ENCODE measurements at places on chromosomes 1 and 21. TPM values are rescaled to one million over a fixed set of nuclear protein-coding genes. Genes with fewer than 3 reads are reported as not detected.

GRCh38 chr21:15826147-15826780 is 96.5 kb downstream of the USP25 start:
- no peak for DNase-seq

- no peak for DNase-seq
Observed at GRCh38 chr1:185921636-185922035, 187.4 kb downstream of the HMCN1 start.

DNA sequence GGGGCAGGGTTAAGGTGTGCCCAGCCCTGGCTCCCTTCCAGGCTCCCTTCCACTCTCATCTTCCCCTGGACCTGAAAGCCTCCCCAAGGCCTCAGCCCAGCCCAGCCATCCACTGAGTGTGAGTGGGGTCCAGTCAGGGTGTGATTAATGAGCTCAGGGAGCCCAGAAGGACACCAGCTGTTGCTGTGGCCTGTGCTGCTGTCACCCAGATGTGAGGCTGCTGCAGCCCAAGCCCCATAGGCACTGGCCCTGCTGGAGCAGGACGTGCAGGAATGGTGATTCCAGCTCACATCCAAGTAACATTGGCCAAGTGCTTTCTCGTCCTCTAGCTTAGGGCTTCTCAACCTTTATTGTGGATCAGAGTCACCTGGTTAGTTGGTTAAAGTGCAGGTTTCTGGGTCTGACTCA is 77.6 kb downstream of the EPHB2 start:
- no peak for DNase-seq

DNA sequence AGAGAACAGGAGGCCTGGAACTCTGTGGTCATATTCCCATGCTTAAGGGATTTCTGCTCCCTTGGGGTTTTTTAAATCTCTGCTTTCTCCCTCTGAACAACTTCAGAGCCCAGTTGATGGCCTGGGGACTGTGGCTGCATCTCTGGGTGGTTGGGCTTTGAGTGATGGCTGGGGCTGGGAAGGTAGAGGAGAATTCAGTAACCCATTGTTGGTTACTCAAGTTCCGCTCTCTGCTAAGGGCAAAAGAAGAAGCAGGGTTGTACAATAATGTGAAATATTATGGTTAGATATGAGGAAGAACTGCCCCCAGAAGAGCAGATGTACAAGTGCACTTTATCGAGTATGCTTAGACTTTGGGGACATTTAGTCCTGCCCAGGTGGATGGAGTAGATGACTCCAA is 72.1 kb upstream of the CNTN2 start:
- no peak for DNase-seq

GRCh38 chr21:41648591-41649031 is 118.2 kb downstream of the RIPK4 start:
- no peak for DNase-seq

DNA sequence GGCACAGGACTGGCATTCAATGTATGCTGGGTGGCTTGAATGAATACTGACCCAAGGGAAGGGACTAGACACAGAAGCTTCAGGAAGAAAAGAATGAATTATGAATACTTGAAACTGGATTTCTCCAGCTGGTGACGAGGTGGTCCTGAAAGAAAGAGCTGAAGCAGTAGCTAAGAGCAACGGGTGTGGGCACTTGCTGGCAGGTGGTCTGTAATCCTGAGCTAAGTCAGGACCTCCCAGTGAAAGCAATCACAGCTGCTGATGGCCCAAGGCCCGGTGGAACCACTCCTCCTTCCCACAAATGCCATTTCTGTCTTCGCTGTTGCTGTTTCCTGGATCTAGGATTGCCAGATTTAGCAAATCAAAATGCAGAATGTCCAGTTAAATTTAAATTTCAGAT is 47.0 kb downstream of the NEK2 start:
- DNase-seq = no peak

DNA sequence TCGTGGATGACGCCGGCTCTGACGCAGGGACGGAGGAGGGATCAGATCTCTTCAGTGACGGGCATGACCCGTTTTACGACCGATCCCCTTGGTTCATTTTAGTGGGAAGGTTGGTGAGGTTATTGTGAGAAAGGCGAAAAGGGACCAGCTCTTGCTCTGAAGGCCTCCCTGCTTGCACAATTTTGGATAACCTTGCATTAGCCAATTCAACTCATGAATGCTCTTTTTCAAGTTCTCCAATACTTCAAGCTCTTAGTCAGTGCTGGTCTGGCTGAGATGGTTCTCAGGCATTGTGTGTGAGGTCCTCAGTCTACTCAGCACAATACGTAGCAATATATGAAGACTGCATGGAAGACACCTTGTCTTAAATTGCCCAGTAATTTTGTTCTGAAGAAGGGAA is 72.6 kb upstream of the PGD start:
- DNase-seq = no peak

DNA sequence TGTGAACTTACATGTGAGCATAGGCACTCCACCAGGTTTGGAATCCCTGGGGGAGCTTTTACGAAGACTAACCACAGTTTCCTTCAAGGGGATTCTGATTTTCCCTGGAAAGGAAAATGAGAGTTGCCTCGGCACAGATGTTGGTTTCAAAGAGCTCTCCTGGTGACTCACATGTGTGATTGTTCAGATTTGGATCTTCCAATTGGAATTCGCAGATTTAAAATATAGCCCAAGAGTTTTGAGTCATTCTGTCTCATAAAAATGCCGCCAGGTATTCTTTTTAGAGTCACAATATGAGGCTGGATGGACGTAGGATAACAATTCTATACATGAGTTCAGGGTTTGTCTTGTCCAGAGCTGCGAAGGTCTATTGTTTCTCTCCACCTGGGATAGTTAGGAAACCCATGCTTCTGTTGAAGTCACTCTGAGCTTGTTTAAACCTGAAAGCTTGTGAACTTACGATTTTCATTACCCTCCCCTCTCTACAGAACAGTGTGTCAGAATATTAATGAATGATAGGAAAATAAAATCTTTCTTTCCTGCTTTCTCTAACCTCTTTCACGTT is 64.9 kb downstream of the TGFB2 start:
- DNase-seq = no peak

GRCh38 chr1:12594966-12595756 is 22.8 kb downstream of the DHRS3 start:
- no peak for DNase-seq

DNA sequence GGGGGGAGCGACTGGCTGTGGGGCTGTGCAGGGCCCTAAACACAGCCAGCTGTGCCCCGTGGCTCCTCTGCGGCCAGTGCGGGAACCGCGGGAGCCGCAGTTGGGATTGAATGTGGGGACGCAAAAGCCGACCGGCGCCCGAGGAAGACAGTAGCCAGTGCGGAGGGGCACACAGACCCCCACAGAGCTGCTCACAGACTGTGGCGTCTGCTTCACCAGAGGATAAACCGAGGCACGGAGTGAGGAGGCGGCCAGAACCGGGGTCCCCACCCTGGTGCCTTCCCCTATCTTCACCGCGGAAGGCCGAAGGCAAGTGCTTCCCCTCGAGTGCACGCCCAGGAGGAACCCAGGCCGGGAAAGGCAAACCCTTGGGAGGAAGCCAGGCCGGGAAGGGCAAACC is 8.7 kb upstream of the TMEM52 start:
- DNase-seq = no peak

- DNase-seq = no peak
Observed at GRCh38 chr1:57586842-57587241, 163.0 kb upstream of the DAB1 start.

DNA sequence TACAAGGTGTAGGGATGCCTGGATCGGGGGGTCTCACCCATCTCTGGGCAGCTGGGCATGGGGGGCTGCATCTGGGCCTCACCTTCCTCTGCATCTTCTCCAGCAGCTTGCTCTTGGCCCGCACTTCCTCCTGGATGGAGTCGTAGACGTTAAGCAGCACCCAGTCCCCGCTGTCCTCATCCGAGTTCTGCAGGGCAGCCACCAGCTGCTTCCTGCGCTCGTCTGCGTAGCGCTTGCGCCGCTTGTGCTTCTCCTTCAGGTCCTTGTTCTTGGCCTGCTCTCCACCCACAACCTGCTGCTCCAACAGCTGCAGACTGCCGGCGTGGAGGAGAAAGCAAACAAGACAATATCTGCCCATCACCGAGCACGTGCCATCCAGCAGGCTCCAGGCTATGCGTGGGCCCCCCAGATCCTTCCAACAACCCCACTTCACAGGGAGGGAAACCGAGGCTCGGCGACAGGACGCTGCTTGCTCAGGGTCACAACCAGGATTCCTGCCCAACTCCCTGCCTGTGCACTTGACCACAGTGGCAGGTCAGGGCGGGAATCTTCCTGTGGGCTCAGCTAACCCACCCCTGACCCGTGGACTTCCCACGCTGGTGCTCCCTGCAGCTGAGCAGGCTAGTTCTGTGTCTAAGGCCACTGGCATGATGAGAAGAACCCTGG is 21.5 kb upstream of the DDOST start:
- no peak for DNase-seq

DNA sequence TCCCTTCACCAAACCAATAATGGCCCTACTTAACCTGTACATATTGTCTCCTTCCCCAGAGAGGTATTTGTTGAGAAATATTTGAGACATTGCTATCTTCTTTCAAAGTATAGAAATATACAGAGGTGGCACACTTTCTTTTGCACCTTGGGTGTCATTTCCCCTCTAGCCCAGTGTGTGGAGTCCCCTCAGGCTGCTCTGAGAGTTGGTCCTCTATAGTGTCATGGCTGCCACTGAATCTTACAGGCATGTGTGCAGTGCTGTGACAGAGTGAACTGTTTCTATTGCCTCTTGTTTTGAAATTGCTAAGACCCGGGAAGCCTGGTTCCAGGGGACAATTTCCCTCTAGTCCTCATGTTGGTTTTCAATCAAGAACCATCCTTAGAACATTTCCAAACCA is 140.2 kb upstream of the KCNJ6 start:
- no peak for DNase-seq

GRCh38 chr1:47523835-47524215 is 86.0 kb downstream of the FOXD2 start:
- no peak for DNase-seq

- no peak for DNase-seq
Observed at GRCh38 chr1:41842993-41843755, 75.5 kb downstream of the HIVEP3 start.

DNA sequence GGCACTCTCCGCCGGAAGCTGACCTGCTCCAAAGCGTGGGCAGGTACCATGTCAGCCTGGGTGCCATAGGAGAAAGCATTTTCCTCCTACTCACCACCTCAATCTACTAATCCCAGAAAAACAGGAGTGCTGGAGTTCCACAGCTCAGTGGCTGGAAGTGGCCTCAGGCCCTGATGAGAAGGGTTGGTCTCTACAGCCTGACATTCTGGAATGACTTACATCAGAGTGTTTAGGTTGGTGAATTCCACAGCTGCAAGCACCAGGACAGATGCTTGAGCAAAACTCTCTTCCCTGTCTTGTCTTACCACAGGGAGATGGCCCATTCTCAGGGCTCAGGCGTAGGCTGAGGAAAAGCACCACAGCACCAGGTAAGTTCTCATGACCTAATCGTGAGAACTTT is 5.5 kb downstream of the SEC16B start:
- no peak for DNase-seq

DNA sequence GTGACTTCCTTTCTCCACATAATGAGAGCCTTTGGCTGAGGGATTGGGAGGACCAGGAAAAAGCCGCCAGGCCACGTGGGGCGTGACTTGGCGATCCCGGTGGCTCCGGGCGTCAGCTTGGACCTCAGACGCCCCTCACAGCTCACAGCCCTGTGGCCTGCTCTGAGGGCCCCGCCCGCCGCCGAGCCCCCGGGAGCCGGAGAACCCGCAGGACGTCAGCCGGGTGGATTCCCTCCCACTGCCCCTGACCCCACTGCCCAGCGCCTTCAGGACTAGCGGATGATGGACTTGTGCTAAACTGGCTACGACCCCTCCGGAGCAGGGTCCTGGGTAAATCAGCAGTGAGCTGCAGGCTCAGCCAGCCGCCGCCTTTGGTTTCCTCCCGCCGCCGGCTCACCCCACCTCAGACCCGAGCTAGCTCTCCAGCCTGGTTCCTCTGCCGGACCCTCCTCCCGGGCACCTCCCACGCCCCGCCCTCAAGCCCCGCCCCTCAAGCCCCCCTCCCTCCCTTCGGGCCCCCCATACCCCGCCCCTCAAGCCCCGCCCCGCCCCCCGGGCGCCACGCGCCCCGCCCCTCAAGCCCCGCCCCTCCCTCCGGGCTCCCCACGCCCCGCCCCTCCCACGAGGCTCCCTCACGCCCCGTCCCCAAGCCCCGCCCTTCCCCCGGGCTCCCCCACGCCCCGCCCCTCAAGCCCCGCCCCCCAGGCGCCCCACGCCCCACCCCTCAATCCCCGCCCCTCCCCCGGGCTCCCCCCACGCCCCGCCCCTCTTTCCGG is 10.0 kb upstream of the FAAP20 start:
- no peak for DNase-seq

DNA sequence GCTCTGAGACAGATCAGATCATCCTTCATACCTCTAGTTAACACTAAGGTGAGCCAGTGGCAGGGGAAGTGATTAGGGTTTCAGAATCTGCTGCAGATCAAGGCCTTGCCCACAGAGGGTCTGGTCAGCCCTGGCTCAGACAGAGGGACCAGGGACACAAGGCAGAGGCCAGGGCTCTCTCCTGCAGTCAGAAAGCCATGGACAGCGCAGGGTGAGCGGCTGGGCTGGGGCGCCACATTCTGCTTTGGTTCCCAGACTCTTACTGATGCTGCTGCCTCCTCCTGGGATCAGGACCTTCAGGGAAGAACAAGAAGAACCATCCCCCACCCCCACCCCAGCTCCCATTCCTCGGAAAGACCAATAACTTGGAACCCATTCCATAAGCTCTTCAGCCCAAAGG is 43.1 kb downstream of the GPR161 start:
- DNase-seq = no peak

DNA sequence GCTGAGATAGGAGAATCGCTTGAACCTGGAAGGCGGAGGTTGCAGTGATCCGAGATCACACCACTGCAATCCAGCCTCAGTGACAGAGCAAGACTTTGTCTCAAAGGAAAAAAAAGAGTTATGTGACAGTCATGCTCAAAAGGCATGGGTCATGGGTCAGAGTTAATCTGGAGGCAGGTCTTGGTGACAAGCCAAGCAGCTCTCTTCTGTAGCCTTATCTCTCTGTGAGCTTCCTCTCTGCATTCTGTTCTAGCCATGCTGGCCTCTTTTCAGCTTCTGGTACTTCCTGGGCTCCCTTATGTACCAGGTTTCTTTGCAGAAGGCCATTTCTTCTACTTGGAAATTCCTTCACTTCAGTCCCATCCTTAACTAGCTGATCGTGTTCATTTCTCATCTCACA is 63.6 kb downstream of the NGF start:
- DNase-seq = no peak

GRCh38 chr1:9328715-9329114 is 36.0 kb downstream of the SPSB1 start:
- DNase-seq = no peak

The TPTE gene
- total RNA-seq = not detected

The NT5C1A gene
- total RNA-seq = not detected

The BEND5 gene
- 0.73 TPM for total RNA-seq

The ZP4 gene
- not detected for total RNA-seq

The KRTAP13-2 gene
- not detected for total RNA-seq

The C1orf105 gene
- not detected for total RNA-seq

The GUCA2A gene
- total RNA-seq = not detected

The CLEC20A gene
- total RNA-seq = not detected

The HLX gene
- total RNA-seq = 1.9 TPM
